KBM-7 (cell line): ENCODE measurements at places on chromosomes 3 and 15.
A peak's percentile ranks its signal among the peaks of the same experiment; 100 is the strongest.

DNA sequence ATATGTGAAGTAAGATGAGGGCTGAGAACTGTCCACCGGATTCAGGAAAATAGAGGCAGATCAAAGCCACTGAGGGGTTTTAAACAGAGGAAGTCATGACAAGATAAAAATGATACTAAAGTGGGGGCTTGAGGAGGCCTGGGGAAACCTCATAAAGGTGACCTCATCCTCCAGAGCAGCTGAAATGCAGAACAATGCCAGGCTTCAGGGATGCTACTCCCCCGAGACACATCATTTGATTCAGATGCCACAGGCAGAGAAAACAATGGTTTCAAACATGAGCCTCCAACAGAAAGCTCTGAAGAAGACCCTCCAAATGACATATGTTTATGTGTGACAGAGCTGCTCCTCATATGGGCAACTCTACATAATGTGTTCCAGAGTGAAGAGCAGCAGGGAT is 6.4 kb downstream of the CFAP20DC start:
- no peak for DNase-seq

DNA sequence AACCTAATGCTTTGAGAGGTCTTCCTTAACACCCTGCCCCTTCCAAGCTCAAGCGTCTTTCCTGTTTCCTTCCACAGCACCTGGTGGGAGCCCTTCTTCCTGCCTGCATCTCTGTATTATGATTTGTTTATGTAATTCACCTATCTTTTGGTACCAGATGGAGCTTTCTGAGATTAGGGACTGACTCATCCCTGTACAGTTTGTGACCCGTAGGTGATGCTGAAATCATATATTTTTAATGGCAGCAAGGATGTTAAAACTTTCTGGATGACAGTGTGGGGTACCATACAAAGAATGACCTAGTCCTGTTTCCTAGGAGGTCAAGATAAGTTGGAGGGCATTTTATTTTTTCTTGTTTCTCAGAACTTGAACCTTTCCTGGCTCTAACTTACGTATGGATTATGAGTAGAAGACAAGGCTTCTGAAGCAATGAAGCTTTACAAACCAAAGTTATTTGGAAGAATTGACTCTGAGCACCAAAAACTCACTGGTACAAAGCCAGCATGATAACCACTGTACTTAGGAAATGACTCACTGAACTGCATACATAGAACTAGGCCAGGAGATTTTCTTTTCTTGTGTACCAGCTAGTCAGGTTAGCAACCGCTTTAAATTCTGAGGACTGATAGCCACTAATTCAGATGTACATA is 46.6 kb downstream of the HHLA2 start:
- no peak for DNase-seq

- DNase-seq: no peak
Measured at GRCh38 chr3:174153871-174154270, 705.3 kb upstream of the NAALADL2 start.

DNA sequence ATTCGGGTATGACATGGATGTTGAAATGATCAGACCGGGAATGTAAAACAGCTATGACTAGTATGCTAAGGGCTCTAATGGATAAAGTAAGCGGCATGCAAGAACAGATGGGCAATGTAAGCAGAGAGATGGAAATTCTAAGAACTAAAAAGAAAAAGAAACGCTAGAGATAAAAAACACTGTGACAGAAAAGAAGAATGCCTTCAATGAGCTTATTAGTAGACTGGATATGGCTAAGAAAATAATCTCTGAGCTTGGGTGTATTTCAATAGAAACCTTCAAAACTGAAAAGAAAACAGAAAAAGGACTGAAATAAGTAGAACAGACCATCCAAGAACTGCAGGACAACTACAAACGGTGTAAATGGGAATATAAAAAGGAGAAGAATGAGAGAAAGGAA is 101.2 kb downstream of the HES1 start:
- no peak for DNase-seq

DNA sequence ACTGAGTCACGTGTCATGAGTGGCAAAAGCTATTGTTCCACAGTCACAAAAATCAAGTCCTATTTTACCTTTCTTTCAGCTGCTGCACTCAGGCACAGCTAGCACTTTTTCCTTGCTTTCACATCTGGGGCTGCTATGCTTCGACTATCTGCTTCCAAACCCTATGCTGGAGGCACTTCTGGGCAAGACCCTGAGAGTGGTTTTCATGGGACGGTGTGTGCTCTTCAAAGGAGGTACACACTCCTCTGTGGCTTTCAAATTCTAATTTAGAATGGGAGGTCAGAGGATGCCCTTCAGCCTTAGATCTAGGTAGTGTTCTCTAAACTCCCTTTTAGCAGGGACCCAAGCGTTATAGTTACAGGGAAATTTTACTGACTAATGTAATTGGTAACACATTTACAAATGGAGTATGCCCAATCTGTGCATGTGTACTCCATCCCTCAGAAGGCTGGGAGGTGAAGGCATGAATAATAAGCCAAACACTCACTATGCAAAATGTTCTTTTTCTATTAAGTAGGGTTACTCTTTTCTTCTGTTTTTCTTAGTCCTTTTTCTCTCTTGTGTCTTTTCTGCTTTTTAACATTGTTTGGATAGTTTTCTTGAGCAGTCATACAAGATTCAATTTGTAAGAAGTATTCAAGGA is 188.3 kb downstream of the LSAMP start:
- DNase-seq: no peak

- DNase-seq: no peak
Measured at GRCh38 chr3:166844329-166844728, 535.8 kb downstream of the ZBBX start.

GRCh38 chr3:69740103-69741021 is 1.1 kb downstream of the MITF start:
- DNase-seq: no peak

GRCh38 chr3:166554023-166554422 is 716.8 kb upstream of the BCHE start:
- no peak for DNase-seq

GRCh38 chr3:50608278-50608677 is 3.3 kb downstream of the CISH start:
- DNase-seq: no peak

- peak; percentile 59 for DNase-seq
Measured at GRCh38 chr3:134197681-134198261, 52.9 kb downstream of the RYK start.

DNA sequence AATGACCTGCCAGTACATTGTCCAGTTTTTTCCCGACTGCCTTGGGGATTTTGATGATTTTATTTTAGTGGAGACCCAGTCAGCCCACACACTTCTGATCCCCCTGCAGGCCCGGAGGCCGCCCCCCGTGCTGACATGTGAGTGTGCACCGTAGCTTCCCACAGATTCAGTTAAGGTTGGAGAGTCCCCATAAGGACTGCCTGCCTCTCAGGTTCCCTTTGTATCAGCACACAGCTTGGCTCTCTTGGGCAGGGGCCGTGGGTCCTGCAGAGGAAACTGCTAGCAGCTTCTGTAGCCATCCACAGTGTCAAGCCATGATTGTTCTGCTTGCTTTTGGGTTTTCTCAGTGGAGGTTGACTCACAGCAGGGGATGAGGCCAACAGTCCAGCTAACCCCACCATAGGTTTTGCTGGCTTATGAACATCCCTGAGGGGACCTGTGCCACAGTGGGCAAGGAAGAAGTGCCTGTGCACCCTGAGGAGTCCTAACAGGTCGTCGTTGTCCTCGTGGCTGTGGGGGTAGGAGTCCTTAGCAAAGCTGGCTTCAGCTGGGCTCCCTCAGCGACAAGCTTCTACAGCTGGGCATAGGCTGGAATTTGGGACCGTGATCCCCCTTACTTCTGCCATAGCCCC is 46.4 kb downstream of the DLEC1 start:
- no peak for DNase-seq

DNA sequence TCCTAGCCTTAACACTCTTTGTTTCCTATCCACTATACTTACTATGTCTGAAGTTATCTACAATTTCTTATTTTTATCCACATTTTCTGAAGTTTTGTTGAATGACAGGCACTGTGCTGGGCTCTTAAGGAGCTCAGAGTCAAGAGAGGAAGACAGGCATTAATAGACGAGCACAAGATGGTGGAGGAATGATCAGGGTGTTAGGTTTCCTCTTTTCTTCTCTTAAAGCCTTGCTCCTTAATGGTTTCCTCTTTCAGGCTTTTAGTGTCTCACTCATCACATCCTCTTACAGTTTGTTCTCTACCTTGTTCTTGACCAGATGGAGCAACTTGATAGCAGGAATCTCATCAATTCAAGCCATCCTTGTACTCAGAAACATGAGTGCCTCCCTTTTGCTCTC is 52.9 kb upstream of the BCL6 start:
- DNase-seq: peak; percentile 86

- no peak for DNase-seq
Measured at GRCh38 chr15:39939487-39940452, 5.9 kb downstream of the EIF2AK4 start.

DNA sequence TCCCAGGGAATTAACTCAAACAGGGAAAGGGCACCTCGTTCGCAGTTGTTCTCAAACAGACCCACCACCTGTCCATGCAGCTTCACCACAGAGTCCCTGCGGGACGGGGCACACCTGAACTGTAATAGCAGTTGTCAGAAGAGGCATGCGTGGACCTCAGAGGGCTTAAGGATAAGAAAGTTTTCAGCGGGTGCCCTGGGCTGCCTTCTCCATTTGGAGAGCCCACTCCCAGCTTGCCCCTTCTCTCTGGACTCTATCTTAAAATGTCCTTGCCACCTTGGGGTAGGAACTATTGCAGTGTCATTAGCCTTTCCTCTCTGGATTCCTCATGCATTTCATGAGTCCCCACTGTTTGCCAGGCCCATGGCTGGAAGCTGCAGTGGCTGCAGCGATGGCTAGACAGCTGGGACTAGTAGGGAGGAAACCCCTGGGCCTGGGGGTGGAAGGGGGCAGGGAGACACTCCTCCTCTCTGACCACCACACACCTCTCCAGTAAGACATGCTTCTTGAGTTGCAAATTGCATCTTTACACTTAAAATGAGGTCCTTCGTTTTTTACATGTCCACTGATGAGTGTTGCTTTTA is 33.5 kb downstream of the PDIA5 start:
- DNase-seq: no peak

DNA sequence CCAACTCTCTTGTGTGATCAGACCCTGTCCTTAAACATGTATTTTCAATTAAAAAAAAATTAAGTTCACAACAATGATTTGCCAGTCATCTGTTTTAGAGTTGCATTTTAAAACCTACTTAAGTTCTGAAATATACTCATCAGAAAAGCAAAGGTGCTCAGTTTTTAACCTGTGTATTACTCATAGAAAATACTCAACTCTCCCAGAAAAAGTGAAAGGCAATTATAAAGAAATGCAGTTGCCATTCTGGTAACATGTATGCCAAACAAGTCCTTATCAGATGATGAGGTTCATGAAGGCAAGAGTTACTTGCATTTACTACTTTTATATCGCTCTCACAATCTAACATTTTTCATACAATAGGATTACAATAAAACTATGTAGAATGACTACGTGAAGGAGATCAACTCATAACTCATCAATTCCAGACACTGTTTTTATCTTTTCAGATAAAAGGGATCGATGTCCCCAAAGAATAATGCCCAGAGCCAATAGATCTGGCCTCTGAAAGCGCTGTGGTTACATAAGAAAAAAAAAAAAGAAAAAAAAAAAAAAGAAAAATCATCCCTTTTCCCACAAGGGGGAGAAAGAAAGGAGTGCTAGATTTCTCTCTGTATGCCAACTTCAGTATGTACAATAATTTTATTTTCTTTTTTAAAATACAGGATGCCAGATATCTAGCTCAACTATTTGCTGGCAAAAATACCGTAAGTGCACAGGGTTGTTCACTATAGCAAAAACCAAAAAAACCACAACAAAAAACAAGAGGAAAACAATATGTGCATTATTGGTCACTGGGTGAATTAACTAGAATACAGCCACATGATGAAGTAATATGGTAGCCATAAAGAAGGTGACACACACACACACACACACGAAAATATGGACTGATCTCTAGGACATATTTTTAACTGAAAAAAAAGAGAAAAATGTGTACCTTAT is 137.4 kb downstream of the NR1I2 start:
- DNase-seq: no peak

DNA sequence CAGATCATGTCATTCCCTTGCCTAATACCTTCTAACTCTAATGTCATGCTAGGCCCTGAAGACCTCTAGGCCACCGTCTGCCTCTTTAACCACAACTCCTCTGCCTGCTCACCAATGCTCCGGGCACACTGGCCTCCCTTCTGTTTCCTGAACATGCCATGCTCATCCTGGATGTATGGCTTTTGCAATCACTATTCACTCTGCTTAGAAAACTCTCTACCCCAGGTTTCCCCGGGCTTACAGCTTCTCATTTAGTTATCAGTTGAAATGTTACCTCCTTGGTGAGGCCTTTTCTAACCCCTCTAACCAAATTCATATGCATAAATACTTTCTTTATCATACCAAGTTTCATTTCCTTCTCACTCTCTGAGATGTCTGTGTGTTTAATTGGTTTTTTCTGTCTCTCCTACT is 727.8 kb upstream of the CFAP20DC start:
- no peak for DNase-seq

DNA sequence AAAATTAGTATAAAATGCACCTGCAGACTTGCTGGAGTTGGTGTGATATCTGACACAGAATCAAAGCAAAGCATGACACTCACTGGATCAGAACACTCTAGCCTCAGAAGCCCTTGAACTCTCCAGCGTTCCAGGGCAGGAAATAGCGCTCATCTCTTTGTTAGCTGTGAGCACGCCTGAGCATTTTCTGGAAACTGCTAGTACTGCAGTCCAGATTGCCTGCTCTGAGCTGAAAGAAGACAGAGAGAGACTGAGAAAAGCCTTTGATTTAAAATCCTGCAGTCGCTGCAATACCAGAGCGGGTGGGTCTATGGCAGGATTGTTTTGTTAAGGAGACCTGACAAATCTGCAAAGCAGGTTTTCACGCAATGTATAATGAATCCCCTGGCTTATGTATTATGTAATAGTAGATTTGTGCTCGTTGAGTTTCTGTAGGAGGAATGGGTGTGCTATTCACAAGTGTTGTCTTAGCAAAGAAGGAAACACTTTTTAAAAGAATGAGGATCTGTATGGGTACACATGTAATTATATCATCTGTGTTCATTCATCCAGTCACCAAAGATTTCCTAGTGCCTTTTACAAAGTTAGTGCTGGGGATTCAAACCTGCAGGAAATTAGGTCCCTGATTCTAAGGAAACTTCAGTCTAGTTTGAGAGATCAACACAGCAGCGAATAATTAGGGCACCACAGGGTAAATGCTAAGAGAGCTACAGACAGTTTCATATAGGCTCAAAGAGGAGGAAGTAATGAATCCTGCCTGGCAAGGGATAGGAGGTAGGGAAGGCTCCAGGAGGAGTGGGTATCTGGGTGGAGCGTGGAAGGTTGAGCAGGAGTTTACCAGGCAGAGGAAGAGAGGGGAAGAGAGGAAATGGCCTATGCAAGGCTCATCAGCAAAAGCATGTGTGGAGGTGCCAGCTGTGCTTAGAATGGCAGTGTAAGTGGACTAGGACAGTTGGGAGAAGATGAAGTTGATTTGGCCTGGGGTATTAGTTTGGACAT is 26.1 kb upstream of the MGLL start:
- no peak for DNase-seq

GRCh38 chr3:12870942-12871341 is 29.6 kb upstream of the RPL32 start:
- peak; percentile 13 for DNase-seq

GRCh38 chr3:56909349-56909748 is 107.6 kb upstream of the ARHGEF3 start:
- DNase-seq: no peak

- DNase-seq: peak; percentile 77
Measured at GRCh38 chr15:34855413-34855812, 60.1 kb upstream of the ACTC1 start.

GRCh38 chr15:52334491-52335160 is 39.0 kb upstream of the MYO5C start:
- DNase-seq: no peak
